Mucosa of gallbladder (tissue), 1 donor: ENCODE measurements at places on chromosomes 6 and 20. TPM values are rescaled to one million over a fixed set of nuclear protein-coding genes. Genes with fewer than 3 reads are reported as not detected.

CPXM1 gene
- 6.8 TPM for total RNA-seq

PACRG gene
- total RNA-seq: 3.2 TPM

TTK gene
- 0.92 TPM for total RNA-seq

SLC23A2 gene
- total RNA-seq: 15.1 TPM

RSPH9 gene
- 0.58 TPM for total RNA-seq

DEFB119 gene
- not detected for total RNA-seq

TRIM40 gene
- not detected for total RNA-seq

HTR1B gene
- total RNA-seq: 0.58 TPM

ZKSCAN8 gene
- total RNA-seq: 16.5 TPM

GSTA2 gene
- total RNA-seq: 113 TPM

LHFPL5 gene
- total RNA-seq: 0.69 TPM

RAB23 gene
- 38.7 TPM for total RNA-seq

LY6G6C gene
- total RNA-seq: not detected

ZNF831 gene
- 1.4 TPM for total RNA-seq

HEBP2 gene
- 93.7 TPM for total RNA-seq

ADTRP gene
- total RNA-seq: 0.69 TPM

SLC17A3 gene
- total RNA-seq: 0.29 TPM

MYB gene
- total RNA-seq: 2.0 TPM

CALHM6 gene
- 4.8 TPM for total RNA-seq

TTBK1 gene
- total RNA-seq: 1.6 TPM

CNR1 gene
- total RNA-seq: 3.7 TPM

SASH1 gene
- total RNA-seq: 24.3 TPM

SLC22A2 gene
- total RNA-seq: 1.4 TPM

DNAH8 gene
- total RNA-seq: 0.03 TPM

RRAGD gene
- total RNA-seq: 19.8 TPM

OSBPL2 gene
- 85.3 TPM for total RNA-seq

NOX3 gene
- total RNA-seq: not detected

PPARD gene
- 27.9 TPM for total RNA-seq

F13A1 gene
- total RNA-seq: 55.1 TPM

OVOL2 gene
- total RNA-seq: 11.1 TPM

MAS1 gene
- total RNA-seq: not detected

CYP39A1 gene
- 18.5 TPM for total RNA-seq

TCP11 gene
- not detected for total RNA-seq

CDC5L gene
- 18.8 TPM for total RNA-seq
